Suprapubic skin (tissue), 4 donors: ENCODE measurements at places on chromosomes 7 and 10.

DNA sequence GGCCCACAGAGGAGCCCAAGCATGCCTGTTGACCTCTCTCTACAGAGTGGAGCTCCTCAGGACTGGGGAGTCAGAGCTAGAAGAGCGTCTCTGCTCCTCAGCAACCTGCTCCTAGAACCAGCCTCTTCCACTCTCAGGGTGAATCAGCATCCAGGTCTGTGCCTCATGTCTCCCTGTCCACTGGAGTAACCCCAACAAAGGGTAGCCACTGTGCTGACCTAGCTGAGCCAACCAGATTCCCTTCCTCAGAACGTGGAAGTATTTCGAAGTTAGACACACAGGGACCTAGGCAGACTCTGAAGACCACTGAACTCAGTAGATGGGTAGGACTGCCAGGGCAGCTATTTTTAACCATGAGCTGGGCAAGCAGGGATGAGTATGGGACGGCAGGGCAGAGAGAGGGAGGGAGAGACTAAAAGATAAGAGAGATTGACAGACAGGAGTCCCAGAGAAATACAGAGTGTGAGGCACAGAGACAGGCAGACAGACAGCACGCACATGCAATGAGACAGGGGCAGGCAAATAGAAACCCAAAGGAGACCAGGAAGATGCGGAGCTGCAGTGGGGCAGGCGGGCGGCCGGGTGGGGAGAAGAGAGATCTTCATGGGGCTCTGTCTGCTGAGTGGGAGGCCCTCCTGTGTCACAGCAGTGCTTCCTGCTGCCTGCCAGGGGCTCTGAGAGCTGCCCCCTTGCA is 56.7 kb downstream of the OSBPL3 start:
- DNase-seq = no peak

- no peak for DNase-seq
These were observed 34.5 kb downstream of the TSPAN14 start for GRCh38 chr10:80488539-80489066.

- DNase-seq = no peak
These were observed 7.9 kb downstream of the CCDC3 start for GRCh38 chr10:12993595-12993994.

DNA sequence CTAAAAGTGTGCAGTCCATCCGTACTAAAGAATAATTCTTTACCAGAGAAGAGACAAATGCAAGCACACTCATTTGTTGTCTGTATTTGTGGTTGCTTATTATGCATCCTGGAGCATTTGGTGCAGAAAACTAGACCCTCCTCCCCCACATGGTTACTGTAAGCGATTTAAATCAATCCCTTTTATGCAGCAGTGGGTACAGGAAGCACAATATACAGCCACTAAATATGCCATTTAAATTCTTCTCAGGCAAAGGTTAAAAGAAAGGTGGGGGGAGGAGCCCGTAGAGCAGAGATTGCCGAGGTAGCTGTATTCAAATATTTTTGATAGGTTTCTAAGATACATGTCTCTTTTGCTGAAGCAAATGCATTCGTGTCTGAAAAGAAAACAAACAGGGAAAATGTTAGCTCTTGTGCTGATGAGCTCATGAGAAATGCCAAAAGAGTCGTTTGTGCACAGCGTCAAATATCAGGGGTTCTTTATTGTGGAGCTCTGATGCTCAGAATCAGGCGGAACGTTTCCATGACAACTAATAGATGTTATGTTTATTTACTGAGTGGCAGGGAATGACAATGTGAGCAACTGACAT is 131.3 kb upstream of the NPVF start:
- no peak for DNase-seq

- no peak for DNase-seq
These were observed 43.7 kb downstream of the ZNF273 start for GRCh38 chr7:64946772-64947171.

GRCh38 chr7:47202146-47202783 is 379.6 kb downstream of the TNS3 start:
- no peak for DNase-seq

DNA sequence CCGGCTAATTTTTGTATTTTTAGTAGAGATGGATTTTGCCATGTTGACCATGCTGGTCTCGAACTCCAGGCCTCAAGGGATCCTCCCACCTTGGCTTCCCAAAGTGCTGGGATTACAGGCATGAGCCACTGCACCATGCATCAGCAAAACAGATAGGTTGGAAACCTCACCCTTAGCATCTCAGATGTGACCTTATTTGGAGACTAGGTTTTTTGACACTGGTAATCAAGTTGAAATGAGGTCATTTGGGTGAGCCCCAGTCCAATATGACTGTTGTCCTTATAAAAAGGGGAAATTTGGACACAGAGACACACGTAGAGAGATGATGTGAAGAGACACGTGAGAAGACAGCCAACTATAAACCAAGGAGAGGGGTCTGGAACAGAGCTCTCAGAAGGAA is 42.5 kb upstream of the TPST1 start:
- no peak for DNase-seq

- no peak for DNase-seq
These were observed 268.3 kb downstream of the DIP2C start for GRCh38 chr10:421170-421569.

- DNase-seq = no peak
These were observed 1.9 kb downstream of the NKX1-2 start for GRCh38 chr10:124447751-124448466.

GRCh38 chr7:101784292-101785127 is 32.9 kb upstream of the CUX1 start:
- DNase-seq = no peak

GRCh38 chr10:86661161-86662025 is 6.9 kb upstream of the LDB3 start:
- DNase-seq = peak; percentile 48

DNA sequence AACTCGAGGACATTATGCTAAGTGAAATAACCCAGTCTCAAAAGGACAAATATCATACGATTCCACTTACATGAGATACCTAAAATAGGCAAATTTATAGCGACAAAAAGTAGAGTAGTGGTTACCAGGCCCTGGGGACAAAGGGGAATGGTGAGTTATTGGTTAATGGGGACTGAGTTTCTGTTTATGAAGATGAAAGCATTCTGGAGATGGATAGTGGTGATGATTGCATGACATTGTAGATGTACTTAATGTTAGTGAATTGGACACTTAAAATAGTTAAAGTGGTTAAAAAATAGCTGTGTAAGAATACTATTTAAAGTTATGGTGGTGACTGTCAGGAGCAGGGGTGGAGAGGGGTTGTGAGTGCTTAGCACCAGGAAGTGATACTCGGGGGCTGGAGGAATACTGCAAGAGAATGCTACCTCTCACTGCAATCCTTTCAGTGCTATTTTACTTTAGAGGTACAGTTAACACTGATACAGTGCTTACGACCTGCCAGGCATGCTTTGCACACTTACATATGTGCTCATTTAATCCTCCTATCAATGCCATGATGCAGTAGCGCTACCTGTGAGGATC is 16.7 kb upstream of the TEX36 start:
- no peak for DNase-seq

- no peak for DNase-seq
These were observed 73.8 kb upstream of the EFCAB10 start for GRCh38 chr7:105655067-105655466.

GRCh38 chr7:50806143-50806542 is 23.4 kb upstream of the GRB10 start:
- DNase-seq = no peak

GRCh38 chr10:125050383-125050782 is 108.5 kb downstream of the ZRANB1 start:
- no peak for DNase-seq

- no peak for DNase-seq
These were observed 18.4 kb upstream of the KLF6 start for GRCh38 chr10:3803295-3803926.

GRCh38 chr10:11604865-11605650 is 6.4 kb downstream of the USP6NL start:
- no peak for DNase-seq

GRCh38 chr10:128068398-128069285 is 57.6 kb downstream of the MKI67 start:
- DNase-seq = peak; percentile 50

DNA sequence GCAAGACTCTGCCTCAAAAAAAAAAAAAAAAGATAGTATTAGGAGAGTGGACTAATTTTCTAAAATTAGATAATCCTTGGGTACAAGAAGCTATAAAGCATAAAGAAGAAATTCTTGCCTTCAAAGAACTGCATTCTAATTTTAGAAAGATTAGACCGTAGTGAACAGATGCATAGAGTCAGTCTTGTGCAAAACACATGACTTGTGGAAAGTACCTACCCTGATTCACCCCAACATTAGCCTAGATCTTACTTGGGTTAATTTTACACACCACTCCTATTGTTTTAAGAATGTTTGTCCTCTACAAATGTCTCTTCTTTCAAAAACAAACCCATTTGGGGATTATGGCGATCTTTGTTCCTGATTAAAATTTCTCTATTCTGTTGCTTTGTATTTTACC is 38.9 kb upstream of the SP8 start:
- no peak for DNase-seq

DNA sequence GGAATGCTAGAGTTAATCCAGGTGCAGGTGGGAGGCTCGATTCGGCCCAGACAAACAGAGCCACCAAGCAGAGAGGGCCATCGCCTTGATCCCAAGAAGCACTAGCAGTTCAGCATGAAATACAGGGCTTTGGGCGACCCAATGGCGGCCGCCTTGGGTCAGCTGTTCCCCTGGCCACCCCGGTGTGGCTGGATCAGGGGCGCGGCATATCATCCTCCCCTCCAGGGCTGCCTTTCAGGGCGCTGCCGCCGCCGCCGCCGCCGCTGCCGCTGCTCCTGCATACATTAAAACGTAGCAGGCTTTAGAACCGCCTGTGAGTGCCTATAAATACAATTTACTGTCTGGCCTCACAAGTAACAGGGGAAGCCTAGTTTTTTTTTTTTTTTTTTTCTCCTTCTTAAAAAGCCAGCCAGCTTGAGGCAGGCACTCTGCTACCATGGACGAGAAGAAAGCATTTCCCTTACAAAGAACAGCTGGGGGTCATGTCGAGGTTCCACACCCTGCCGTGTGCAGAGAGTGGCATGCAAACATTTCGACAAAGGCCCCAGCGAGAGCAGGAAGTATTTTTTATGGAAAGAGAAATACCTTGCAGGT is 57.7 kb upstream of the EFCAB10 start:
- DNase-seq = no peak

DNA sequence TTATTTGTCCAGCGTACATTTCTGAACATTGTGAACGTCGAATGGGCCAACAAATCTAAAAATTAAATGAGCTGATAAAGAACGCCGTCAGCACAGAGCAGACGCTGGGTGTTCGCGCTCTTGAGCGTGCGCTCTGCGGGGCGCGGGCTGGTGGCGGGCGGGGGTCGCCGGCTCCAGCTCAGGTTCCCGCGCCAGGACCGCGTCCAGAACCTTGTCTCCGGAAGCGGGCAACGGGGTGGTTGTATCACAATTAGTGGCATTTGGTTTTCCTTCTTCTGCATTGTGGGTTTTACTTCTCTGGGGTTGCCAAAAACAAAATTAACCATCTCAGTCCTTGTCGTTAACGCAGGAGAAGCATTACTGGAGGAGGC is 2.4 kb downstream of the CYP2E1 start:
- DNase-seq = no peak

- no peak for DNase-seq
These were observed 26.7 kb downstream of the SVIL start for GRCh38 chr10:29608062-29608461.

- no peak for DNase-seq
These were observed 196.9 kb downstream of the ZNF716 start for GRCh38 chr7:57646901-57647246.

DNA sequence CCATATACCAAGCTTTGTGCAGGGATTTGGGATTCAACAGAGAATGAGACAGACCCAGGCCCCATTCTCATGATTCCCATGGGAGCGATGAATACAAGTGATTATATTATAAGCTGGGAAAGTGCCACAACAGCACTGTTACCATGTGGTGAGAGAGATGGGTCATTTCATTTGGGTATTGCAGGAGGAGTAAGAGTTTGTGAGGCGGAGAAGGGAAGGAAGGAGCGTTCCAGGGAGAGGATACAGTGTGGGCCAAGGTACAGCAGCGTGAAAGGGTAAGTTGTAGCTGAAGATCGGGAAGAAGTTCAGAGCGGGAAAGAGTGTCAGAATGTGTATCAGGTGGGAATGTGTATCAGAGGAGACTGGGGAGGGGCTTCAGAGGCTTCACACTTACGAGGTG is 38.5 kb downstream of the GOLGA7B start:
- DNase-seq = no peak

GRCh38 chr10:72819053-72819452 is 74.5 kb upstream of the OIT3 start:
- DNase-seq = no peak

DNA sequence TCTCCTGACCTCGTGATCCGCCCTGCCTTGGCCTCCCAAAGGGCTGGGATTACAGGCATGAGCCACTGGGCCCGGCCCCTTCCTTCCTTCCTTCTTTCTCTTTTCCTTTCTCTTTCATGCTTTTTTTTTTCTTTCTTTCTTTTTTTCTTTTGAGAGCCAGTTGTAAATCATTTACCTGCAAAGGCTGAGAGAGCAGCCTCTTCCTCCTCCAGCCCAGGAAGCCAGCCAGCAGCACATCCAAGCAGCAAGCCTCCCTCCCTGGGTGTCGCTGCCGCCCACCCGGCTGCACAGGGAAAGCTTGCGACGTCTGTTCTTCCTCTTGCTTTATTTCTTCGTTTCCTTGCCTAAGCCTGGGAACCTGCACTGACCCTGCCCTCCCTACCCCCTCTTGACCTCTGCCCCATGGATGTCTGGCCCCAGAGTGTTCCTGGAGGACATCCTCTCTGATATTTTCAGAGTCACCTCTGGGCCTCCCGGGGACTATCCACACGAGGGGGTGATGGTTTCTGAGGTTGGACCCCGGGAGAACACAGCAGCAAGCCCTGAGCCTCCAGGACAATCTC is 62.8 kb upstream of the MYL10 start:
- no peak for DNase-seq

DNA sequence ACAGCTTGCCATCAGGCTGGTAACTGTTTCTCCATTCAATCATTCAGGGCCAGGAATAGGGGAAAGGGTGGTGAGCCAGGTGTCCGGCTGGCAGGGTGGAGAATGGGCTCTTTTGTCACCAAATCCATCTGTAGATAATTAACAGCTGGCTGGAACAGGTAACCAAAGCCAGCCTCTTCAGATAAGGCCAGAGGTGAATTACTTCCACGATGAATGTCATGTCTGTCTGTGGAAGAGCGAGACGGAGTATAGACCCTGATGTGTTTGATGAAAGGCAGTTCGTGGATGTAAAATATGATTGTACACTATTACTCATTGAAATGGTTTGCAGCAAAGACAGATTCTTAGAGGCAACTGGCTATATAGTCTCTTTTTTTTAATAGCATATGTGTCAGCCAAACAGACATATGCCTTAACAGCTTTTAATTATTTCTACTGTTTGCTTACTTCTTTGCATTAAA is 149.8 kb downstream of the KLF6 start:
- DNase-seq = no peak
